Renal pelvis (tissue), 12 donors: ENCODE measurements at places on chromosomes 3 and 15. TPM values are rescaled to one million over a fixed set of nuclear protein-coding genes. Genes with fewer than 3 reads are reported as not detected.

The ITPR1 gene
- polyA plus RNA-seq, result 48.6 TPM

The PFN2 gene
- 423 TPM for polyA plus RNA-seq

The TRIP4 gene
- polyA plus RNA-seq, result 37.2 TPM

The SLC9A9 gene
- polyA plus RNA-seq, result 4.2 TPM

The TIMMDC1 gene
- 113 TPM for polyA plus RNA-seq

The KBTBD13 gene
- not detected for polyA plus RNA-seq

The ROBO2 gene
- 101 TPM for polyA plus RNA-seq

The TPRG1 gene
- polyA plus RNA-seq, result 0.65 TPM

The PTX3 gene
- 2.7 TPM for polyA plus RNA-seq

The UQCC5 gene
- 20.5 TPM for polyA plus RNA-seq

The GOLGA6A gene
- polyA plus RNA-seq, result not detected

The ERC2 gene
- 4.0 TPM for polyA plus RNA-seq

The SLC9C1 gene
- 0.86 TPM for polyA plus RNA-seq

The ZPLD1 gene
- polyA plus RNA-seq, result 0.41 TPM

The HYAL1 gene
- polyA plus RNA-seq, result 7.7 TPM

The ICE2 gene
- 69.9 TPM for polyA plus RNA-seq

The TLR9 gene
- polyA plus RNA-seq, result 0.36 TPM

The CHST13 gene
- 11.0 TPM for polyA plus RNA-seq

The SLC22A13 gene
- polyA plus RNA-seq, result 2.6 TPM

The MKRN2OS gene
- polyA plus RNA-seq, result 2.6 TPM

The NMB gene
- polyA plus RNA-seq, result 7.5 TPM

The SEMA3G gene
- polyA plus RNA-seq, result 30.0 TPM

The FBXL2 gene
- polyA plus RNA-seq, result 30.2 TPM
